Activated naive CD4-positive, alpha-beta T cell treated with anti-CD3 and anti-CD28 coated beads, Interleukin-2, amount 50 U/mL, for 16 hours (primary cell): ENCODE measurements at places on chromosomes 2 and 18.
A peak's percentile ranks its signal among the peaks of the same experiment; 100 is the strongest.

DNA sequence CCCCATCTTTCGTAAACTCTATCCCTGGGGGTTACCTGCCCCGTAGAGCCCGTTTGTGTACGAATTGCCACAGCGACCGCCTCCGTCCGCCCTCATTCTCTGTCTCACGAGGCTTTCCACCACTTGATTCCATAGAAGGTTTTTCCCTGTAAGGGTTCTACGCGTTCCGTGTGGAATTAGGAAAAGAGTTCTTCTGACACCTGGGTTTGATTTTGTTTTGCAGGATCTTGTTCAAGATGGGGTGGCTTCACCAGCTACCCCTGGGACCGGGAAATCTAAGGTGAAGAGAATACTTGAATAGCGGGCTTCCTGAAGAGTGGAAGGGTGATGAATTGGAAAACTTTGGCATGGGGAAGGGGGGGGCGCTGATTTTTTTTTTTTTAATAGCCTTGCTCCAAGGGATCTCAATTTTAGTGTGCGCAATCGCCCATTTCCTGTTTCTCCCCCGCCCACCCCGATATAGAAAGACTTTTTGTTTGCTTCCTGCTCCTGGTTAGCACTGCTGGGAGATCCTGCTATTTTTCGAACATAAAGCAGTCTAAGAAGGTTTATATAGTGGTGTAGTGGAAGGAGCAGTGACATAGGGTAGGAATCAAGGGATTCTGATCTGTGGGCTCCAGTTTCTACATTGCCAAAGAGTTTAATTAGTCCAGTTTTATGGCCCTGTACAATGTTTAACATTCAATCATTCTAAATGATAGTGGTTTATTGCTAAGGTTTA is 564 bp downstream of the GCC2 start:
- DNase-seq: peak; percentile 16

GRCh38 chr2:64646007-64646880 is 7.5 kb downstream of the SERTAD2 start:
- peak; percentile 84 for DNase-seq

GRCh38 chr2:3159782-3160545 is 217.7 kb downstream of the EIPR1 start:
- DNase-seq: no peak

DNA sequence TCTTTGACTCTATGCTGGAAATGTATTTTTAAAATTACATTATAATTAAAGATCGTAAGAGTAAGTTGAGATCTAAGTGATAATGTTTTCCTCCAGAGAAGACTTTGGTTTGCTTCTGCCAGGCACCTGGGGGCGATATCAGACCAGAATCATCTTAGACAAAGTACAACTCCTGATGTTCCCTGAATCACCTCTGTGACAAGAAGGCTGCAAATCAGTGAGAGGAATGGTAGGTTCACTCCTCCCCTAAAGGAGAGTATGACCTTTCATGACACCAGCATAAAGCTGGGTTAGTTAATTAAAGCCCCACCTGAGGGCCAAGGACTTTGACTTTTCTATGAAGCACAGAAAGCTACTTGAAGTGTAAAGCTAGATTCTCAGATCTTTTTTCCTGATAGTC is 114.4 kb upstream of the DTNA start:
- DNase-seq: no peak

GRCh38 chr2:23401427-23402204 is 16.6 kb downstream of the KLHL29 start:
- no peak for DNase-seq

- DNase-seq: peak; percentile 85
Measured at GRCh38 chr2:42169100-42169873, at the start of gene EML4. EML4 (plus strand) TSS chr2:42169353; CDS start chr2:42169612, 259 bp downstream.

DNA sequence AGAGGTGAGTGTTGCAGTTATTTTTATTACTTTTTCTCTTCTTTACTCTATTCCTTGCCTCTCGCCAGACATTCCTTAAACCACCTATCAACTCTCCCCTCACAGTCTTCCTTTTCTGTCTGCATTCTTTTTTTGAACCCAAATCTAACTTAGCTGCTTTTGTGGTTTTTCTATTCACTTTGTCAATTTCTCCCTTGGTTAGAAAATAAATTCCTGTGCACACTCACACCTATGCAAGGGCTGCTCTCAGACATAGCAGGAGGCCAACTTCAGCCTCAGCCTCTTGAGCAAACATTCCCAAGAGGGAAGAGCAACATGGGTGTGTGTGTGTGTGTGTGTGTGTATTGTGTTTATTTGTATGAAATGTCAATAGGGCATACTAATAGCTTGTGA is 808.6 kb downstream of the RNF144A start:
- no peak for DNase-seq

- DNase-seq: no peak
Measured at GRCh38 chr18:40274618-40275196, 1680.3 kb upstream of the PIK3C3 start.

DNA sequence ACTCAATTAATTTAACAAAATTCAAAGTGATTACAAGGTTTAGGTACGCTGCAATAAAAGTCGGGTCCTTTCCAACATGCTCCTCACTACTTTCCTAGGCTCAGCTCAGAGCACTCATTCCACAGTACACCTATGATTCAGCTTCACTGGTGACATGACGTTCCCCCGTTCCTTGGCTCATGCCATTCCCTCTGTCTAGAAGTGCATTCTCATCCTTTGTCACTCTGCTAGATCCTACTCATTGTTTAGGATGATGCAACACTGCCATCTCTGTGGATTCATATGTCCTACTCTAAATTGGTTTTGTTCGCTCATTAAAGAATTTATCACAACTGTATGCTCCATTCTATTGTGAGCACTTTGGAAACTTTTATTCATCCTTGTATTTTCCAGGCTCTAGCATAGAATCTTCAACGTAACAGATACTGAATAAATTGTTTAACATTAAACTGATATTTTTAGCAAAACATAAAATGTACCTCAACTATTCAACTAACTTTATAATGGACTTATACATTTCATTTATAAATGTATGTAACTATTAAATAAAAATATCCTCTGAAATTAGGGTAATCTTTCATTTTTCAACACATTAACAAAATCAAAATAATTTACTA is 78.6 kb downstream of the FAM228A start:
- no peak for DNase-seq

GRCh38 chr2:147511491-147511948 is 333.3 kb upstream of the ACVR2A start:
- no peak for DNase-seq

DNA sequence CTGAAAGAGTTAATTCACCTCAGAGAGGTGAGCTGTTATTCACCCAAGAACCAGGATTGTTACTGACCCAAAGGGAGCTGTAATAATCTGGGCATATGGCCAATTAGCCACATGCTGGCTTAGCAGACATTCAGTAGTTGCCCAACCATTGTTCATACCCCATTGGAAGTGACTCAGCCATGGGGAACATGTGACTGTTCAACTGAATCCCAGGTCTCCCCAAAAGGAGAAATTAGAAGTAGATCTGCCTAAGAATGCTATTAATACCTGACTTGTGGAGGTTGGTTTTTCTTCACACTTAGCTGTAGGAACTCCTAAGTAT is 272.6 kb upstream of the UBE2E3 start:
- no peak for DNase-seq

DNA sequence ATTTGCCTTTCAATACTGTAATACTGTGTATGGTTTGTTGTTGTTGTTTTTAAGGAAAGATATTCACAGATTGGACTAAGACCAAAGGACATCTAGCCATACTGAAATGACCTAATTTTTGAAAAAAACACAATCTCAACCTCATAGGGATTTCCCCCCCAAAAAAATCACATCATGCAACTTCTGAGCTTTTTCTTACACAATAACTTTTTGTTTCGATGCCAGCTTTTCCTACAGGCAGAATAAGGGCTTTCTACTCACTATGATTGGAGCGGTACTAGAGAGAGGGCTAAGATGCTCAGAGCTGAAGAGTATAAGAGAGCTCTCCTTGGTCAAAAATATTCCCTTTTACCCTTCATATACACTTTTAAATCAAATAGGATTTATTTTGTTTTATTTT is 32.4 kb upstream of the SLC3A1 start:
- DNase-seq: no peak

DNA sequence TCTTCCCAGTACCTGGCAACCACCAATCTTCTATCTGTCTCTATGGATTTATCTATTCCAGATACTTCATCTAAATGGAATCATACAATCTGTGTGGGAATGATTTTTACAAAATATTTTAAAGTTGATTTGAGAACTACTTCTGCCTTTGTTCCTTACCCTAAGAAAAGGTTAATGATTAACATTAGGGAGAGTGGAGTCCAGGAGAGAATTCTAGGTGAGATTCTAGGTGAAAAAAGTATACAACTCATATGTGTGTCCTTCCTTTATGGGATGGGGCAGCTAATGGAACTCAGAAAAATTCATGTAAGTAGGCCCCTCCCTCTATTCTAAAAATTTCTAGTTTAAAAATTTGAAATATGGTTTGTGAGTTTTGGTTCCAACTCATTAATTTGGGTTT is 35.9 kb upstream of the WDSUB1 start:
- no peak for DNase-seq

DNA sequence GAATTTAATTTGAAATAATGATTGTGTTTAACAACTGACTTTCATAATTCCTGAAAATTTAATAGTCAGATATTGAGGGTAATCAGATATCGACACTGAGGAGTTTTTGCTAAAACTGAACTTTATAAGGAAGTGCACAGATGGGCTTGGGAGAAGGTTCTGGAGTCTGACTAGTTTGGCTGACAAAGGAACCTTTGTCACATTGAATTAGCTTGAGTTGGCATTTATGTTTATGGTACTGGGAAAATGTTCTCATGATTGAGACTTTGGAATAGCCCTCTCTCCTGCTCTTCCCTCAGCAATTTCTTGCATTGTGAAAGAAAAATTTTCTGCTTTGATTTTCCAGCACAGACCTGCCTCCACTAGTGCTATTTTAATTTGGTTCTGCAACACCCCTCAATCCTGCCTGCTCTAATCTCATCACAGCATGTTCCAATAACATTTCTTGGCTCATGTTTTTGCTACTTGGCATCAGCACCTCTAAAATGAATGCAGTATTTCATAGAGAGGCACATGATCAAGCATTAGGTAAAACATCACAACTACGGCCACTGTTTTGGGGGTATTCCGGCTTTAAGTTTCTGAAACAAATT is 133.9 kb upstream of the FSHR start:
- no peak for DNase-seq

DNA sequence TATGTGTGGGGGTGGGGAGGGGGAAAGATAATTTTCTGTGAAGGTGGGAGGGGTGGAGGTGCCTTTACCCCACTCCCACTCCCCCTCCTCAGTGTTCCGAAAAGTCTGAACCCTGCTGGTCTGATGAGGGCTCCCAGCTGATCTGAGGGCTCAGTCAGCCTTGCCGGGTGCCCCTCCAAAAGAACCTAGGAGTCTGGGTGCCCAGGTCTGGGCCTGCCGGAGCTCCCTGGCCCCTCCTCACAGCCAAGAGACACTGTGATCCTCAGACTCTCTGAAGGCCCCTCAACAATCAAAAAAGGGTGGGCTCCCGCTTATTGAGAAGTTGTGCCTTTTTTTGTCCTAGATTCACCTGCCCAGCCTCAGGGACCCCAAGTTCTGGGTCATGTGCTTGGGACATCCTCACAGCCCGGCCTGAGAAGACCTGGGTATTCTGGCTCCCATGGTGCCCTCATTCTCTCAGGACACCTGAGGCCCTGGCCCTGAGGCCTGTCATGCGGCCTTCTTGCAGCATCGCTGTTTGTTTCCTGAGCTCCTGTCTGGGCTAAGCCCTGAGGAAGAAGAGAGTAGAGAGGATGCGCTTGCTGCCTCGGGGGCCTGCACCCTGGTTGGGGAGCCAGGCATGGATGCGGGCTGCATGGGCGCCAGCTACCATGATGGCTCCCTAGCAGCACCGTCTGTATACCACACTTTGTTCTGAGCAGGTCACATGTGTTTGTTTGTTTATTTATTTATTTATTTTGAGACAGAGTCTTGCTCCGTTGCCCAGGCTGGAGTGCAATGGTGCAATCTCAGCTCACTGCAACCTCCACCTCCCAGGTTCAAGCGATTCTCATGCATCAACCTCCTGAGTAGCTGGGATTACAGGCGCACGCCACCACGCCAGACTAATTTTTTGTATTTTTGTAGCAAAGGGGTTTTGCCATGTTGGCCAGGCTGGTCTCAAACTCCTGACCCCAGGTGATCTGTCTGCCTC is 44.0 kb downstream of the SDC1 start:
- no peak for DNase-seq

DNA sequence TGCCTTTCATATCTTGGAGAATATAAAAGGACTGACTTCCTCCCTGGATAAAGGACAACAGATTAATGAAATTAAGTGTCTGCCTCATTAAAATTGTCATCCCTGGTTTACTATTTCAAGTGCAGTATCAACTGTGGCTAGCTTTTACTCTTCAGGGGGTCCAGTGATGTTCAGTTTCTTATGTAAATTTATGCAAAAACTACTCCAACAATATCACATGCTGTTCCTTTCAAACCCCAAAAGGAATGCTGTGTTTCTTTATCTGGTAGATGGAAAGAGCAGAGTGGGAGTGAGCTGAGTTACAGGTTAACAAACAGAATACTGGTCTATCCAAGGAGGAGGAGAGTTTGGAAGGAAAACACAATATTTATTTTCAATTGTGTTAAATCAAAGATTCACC is 283.7 kb upstream of the VWC2L start:
- DNase-seq: no peak

DNA sequence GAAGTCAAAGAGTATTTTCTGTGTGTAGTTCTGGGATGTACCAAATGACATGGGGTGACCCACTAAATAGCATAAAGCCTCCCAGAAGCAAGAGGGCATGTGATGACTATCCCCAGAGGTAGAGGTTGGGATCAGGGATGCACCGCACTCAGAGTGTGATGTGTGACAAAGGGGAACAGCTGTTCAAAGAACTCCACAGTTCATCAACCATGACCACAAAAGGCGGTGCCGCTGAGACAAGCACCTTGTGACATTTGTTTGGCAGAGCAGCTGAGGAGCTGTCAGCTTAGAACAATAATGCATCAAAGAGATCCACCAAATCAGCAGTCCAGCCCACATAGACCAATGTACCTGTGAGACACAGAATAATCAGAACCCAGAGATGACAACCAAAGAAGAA is 81.3 kb downstream of the VWC2L start:
- DNase-seq: no peak
